RPMI8226 (cell line): ENCODE measurements at places on chromosomes 1 and 21.
A peak's percentile ranks its signal among the peaks of the same experiment; 100 is the strongest.

- DNase-seq = no peak
Measured at GRCh38 chr1:71638081-71638766, 557.4 kb upstream of the ZRANB2 start.

GRCh38 chr1:117648015-117648414 lies 42.2 kb downstream of the TENT5C start:
- DNase-seq = no peak

GRCh38 chr1:44412601-44413000 lies 7.5 kb downstream of the RNF220 start:
- no peak for DNase-seq

DNA sequence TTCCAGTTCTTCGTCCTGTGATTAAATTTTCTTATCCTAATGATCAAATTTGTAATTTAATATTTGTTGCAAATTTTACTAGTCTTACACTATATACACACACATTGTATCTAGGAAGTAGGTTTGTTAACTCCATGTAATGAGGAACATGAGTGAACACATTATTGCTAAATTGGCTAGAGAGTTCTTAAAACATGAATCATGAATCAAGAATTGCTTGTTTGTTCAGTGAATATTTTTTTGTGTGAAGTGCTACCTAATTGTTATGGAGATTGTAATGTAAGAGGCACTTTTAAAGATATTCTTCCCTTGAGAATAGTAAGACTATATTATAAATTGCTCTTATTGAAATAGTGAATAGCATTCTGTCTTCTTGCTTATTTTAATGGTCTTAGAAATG lies 4.6 kb downstream of the GPSM2 start:
- no peak for DNase-seq

DNA sequence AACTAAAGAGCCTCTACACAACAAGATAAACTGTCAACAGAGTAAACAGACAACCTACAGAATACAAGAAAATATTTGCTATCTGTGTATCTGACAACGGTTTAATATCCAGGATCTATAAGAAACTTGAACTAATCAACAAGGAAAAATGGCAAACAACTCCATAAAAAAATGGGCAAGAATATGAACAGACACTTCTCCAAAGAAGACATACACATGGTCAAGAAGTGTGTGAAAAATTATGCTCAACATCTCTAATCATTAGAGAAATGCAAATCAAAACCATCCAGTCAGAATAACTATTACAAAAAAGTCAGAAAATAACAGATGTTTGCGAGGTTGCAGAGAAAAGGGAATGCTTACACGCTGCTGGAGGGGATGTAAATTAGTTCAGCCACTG lies 8.0 kb downstream of the ZNF670 start:
- DNase-seq = no peak

- no peak for DNase-seq
Measured at GRCh38 chr21:16279731-16280581, 550.2 kb downstream of the USP25 start.

- no peak for DNase-seq
Measured at GRCh38 chr1:37148663-37149062, 114.3 kb upstream of the GRIK3 start.

DNA sequence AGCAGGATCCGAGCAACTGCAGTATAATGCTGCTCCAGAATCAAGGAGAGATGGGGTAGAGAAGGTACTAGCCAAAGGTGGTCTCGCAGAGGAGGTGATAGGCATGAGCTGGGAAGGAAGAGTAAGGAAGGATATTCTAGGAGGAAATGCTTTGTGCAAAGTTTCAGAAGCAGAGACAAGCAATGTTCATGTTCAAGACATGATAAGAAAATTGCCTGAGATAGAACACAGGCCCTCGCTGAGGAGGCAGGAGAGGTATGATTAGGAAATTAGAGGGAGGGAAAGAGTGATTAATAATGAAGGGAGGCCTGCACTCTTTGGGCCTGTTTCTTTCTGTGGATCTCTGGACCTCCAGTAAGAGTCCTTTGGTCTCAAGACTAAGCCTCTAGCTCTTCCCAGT lies 12.9 kb upstream of the ETV3 start:
- no peak for DNase-seq

- DNase-seq = no peak
Measured at GRCh38 chr1:64850846-64851245, 106.0 kb downstream of the RAVER2 start.

DNA sequence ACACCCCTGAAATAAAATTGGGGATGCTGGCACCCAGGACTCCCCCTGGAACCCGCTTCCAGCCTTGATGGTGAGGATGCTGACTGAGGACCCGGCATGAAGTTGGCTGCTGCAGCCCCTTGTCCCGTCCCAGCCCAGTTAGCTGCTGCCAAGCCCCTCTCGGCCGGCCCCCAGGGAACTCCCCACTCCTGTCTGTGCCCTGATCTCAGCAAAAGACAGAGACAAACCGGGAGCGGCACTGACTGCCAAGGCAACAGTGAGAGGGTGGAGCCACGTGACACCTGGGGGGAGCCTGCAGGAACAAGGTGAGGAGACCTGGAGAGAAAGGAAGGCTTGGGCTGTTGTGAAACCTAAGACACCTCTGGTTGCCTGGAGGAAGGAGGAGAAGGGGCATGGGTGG lies 24.7 kb downstream of the CASZ1 start:
- DNase-seq = no peak

DNA sequence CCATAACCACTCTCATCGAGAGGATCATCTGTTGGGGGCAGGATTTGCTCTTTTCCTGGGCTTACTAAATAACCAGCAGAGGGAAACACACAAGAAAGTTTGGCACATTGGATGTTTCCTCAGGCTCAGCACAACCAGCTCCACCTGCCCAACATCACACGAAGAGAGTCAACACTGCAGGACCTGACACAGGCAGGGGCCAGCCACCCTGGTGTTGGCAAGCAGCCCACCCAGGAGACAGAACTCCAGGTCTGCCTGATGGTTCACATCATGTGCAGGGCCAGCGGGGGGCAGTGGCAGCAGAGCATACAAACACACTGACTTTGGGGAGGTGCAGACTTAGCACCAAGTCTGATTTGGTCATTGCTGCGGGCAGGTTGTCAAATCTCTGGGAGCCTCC lies 182.3 kb upstream of the GALNT2 start:
- DNase-seq = peak; percentile 66

DNA sequence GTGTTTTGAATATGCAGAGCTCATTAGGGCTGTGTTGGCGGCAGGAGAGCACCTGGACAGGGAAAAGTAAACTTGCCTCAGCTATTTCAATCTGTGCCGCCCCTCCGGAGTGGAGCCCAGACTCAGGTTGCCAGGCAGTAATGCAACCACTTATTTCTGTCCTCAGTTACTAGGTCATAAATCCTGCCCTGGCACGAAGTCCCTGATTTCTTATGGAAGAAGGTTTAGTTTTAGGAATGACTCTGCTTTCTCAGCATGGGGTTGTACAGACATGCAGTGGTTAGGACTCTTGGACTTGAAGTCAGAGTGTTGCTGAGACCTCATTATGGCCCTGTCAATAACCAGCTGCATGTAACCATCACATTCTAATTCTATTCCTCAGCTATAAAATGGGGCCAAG lies 98.3 kb upstream of the FGGY start:
- DNase-seq = no peak

DNA sequence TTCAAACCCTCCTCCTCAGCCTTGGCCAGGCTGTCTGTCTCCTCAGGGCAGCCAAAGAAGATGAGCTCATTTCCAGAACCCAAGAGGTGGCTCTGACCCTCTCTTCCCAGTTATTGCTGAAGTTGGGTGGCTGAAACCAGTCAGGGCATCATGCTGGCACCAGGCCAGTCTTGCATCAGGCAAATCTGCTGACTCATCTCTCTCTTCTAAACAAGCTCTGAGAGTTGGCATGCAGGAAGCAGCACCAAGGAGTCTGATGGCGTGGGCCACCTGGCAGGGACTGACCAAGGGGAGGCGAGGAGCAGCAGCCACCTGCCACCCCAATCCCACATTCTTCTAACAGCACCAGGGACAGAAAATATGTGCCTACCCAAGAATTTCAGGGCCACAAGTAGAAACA lies 104.8 kb upstream of the ATP1A1 start:
- peak; percentile 95 for DNase-seq
